Stimulated activated CD4-positive, alpha-beta T cell treated with anti-CD3 and anti-CD28 coated beads, Interleukin-1b, Interleukin-23, amount 100 ng/mL, for 1 hour (primary cell): ENCODE measurements at places on chromosomes 4 and X.
A peak's percentile ranks its signal among the peaks of the same experiment; 100 is the strongest.

DNA sequence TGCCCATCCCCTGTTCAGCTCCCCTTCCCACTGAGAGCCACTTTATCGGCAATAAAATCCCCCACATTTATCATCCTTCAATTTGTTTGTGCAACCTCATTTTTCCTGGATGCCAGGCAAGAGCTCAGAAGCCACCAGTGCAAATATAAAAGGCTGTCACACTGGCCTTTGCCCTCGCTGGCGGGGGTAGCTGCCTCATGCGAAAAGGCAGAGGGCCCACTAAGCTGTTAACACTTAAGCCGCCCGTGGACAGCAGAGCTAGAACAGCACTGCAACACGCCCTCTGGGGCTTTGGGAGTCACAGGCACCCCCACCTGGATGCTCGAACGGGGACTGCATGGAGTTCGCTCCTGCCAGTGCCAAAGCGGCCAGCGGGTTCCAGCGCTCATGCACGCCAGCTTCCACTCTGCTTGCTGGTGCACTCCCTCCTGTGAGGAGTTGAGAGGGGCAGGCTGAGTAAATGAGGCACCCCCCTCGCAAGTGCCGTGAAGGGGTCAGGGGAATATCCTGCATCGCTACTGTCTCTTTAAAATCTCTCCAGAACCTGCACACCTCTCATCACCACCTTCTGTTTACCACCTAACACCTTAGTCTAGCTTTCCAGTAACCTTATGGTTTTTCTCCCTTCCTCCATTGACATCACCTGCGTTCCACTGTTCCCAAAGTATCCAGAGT lies 99.5 kb downstream of the SORBS2 start:
- no peak for DNase-seq

DNA sequence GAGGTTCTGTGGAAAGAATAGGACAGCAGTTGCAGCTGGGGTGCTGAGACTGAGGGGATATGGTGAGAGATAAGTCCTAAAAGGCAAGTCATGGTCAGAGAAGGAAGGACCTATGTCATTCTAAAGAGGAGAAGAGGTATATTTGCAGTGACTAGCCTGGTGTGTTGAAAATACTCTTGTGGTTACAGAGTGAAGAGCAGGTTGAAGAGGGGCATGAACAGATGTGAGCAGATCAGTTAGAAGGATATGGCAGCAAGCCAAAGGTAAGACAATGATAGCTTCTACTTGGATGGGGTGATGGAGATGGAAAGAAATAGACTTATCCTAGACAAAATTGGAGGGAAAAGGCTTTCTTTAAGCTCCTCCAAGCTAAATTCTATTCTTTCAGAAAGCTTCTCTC lies 469.8 kb upstream of the CPEB2 start:
- DNase-seq, result no peak

GRCh38 chr4:25862411-25863346 lies at the start of gene SEL1L3:
SEL1L3 (minus strand) TSS chr4:25862988; CDS start chr4:25862836, 152 bp downstream.
- DNase-seq, result peak; percentile 33

DNA sequence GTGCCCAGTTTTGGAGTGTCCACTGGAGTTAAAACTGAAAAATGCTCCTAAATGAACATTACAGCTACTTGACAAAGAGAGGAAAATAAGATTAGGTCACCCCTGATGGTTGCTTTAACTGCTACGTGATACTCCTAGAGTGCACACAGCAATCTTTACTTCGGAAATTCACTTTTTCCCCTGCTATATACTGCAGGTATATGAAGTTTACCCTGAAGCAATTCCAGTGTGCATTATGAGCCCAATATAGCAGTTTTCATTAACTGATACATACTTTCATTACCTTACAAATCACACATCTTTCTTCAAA lies 773 bp upstream of the ZNF827 start:
- no peak for DNase-seq
